ENCODE measurements at places on chromosomes 5 and 9. TPM values are rescaled to one million over a fixed set of nuclear protein-coding genes. Genes with fewer than 3 reads are reported as not detected.

GRCh38 chr9:137973829-137974416 lies 96.3 kb downstream of the CACNA1B start:
- DNase-seq, result no peak

- DNase-seq, result no peak
Observed at GRCh38 chr9:112858625-112859147, 32.0 kb downstream of the SLC46A2 start.

- no peak for DNase-seq
Observed at GRCh38 chr5:113338628-113339027, 96.2 kb downstream of the TSSK1B start.

CCDC180 gene
- total RNA-seq, result 14.5 TPM

GRCh38 chr9:131312822-131313770 lies 23.6 kb downstream of the PLPP7 start:
- no peak for DNase-seq

DNA sequence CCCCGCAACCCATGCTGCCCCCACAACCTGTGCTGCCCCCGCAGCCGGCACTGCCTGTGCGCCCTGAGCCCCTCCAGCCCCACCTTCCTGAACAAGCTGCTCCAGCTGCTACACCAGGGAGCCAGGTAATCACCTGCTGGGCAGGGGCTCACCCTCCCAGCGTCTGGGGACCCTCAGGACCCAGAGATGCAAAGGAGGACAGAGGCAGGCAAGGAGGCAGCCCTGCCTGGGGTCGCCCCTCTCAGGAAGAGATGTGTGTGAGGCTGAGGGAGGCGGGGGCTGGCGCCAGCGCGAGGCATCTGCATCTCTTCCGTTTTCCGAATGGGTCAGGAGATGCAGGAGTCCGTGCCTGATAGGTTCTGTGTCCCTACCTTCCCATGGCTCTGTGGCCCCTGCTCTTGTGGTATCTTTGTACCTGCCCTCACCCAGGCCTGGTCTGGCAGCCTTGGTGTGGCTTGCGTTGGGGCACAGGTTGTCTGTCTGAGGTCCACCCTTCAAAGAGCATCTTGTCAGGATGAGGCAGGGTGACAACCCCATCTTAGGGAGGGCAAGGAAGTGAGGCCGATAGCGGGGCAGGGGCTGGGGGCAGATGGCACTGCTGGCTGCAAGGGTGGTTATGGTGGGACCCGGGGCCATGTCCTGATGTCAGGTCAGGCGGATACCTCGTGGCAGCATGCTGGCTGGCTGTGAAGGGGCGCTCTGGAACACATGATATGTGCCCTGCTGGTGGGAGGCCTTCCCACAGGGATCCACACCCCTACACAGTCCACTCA lies 75.7 kb downstream of the WNK2 start:
- no peak for DNase-seq

STKLD1 gene
- 1.5 TPM for total RNA-seq

NUDT2 gene
- total RNA-seq, result 30.0 TPM

DNA sequence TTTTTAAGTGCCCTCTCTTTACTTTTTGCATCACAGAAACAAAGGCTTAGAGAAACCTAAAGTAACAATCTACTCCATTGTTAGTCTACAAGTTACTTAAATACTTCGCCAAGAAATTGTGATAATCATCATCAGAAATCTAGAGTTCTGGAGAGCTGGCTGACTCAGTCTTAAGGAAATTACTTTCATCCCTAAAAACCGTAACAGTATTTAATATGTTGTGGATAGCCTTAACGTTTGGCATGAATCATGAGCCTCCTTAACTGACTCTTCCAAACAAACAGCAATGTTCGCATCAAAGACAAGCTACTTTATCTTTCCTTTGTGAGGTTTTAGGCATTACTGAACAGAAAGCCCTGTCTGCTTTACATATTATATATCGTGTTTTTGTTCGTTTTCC lies 128.7 kb downstream of the NIPBL start:
- no peak for DNase-seq

DNA sequence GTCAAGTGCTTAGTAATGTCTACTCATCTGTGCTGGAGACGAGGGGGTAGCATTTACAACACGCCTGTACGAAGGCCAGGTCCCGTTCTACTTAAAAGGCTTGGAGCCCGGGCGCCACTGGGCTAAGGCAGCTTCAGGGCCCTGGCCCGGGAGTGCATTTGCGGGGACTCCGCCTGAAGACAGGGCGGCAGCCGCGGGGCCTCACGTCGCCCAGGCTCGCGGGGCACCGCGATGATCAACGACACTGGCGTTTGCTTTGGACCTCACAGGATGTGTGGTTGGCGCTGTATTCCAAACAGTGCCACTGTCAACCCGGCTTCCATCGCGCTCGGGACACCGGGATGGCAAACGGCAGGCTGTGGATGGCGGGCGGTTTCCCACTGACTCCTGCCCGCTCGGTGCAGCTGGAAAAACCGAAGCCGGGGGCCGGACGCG lies 1.1 kb upstream of the TENT4A start:
- peak; percentile 39 for DNase-seq

SEMA5A gene
- 0.98 TPM for total RNA-seq

DNA sequence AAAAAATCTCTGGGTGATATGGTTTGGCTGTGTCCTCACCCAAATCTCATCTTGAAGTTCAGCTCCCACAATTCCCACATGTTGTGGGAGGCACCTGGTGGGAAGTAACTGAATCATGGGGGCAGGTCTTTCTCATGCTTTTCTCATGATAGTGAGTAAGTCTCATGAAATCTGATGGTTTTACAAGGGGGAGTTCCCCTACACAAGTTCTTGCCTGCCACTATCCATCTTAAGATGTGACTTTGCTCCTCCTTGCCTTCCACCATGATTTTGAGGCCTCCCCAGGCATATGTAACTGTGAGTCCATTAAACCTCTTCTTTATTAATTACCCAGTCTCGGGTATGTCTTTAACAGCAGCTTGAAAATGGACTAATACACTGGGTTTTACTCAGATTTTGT lies 513.9 kb downstream of the TLE4 start:
- no peak for DNase-seq

- DNase-seq, result no peak
Observed at GRCh38 chr9:131714161-131714646, 25.7 kb downstream of the RAPGEF1 start.

GRCh38 chr5:9192266-9192665 lies 353.6 kb downstream of the SEMA5A start:
- no peak for DNase-seq

DNA sequence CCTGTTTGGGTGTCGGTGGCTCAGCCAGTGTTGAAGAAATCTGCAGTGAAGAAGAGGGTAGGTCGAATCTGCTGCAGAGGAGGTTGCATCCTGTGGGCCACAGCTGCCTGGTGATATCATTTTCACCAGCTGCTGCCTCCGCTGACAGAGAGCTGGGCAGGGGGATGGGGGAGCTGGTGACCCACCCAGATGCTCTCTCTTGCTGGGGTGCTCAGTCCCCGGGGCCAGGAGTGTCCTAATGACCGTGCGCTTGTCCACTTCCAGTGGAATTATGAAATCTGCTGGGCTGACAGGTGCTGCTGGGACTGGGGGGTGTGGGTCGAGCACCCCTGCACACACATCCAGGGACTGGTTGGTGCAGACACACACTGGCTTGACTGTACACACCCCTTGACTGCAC lies 83.2 kb upstream of the IRX4 start:
- no peak for DNase-seq

DNA sequence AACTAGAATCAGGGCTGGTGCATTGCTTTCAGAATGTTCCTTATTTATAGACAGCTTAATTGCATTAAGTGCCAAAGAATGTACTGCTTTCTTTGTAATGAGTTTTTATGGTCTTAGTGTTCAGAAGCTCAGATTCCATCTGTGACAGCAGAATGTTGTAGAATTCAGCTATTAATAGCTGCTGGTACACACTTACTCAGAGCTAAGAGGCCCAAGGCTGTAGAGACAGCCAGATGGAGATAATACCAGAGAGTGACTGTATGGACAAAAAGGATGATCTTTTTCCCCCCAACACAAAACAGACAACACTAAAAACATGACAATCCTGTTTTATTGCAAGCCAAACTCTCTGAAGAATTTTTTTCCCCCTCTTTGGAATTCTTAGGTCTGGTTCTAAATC lies 50.2 kb downstream of the PPP2R2B start:
- no peak for DNase-seq

GRCh38 chr9:82331079-82331478 lies 342.5 kb downstream of the SPATA31D1 start:
- DNase-seq, result no peak

DNA sequence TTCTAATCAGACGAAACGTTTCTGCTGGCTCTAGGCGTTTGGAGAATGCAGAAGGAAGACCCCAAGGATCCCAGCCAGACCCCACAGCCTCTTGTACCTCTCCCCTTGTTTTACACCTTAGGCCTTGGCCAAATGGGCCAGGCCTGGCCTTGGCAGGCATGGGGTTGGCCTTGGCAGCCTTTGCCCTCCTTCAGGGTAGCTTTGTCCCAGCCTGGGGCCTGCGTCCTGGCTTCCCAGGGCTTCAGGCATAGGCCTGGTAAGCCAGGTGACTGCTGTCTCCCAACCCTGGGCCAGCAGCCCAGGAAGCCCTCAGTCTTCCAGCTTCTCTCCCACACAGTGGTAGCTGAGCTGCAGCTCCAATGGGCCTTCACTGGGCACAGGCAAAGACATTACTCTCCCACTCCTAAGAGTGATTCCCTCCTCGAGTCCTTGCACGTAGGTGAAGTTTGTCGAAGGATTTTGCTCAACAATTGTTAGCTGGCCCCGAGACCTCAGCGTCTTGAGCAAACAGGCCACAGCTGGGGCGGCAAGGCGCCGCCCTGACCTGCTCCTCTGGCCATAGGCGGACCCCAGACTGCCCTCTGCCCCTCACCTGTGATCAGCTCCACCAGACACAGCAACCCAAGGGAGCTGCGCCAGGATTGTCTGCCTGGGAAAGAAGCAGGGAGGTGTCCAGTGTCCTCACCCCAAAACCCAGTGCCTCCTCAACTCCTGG lies 1.1 kb upstream of the PITX1 start:
- no peak for DNase-seq

DNA sequence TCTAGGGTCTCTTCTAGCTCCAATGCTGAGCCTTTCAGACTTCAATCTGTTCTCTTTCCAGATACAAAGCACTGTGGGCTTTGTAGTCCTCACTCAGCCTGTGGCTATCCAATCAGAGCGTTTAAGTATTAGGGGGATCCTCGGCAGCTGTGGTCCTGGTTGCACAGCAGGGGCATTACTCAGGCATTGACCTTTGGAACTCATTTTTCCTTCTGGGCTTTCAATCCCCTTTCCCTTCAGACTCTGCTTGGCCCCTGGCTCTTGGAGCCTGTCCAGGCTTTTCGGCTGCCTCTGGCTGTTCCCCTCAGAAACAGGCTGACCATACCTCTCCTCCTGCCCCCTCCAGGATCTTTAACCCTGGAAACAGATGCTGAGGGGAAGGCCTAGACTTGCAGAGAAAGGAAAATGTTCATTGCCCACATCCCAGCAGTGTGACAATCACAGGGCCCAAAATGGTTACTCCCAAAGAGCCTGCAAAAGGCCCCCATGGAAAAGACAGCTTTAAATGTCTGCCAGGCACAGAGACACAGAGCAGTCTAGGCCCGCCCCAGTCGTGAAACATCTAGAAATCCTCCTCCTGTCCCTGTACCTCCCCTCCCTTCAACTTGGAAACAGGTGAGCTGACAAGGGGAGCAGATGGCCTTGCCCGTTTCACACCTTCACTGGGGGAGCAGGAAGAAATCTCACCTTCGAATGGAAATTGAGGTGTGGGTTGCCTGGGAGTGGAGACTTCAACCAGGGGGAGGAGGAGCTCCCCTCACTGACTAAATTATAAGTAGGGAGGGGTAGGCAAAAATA lies 13.7 kb downstream of the C1QTNF2 start:
- no peak for DNase-seq

- DNase-seq, result no peak
Observed at GRCh38 chr9:124251204-124251603, 6.5 kb upstream of the NEK6 start.

SLC4A9 gene
- 0.96 TPM for total RNA-seq

ZNF658 gene
- 6.6 TPM for total RNA-seq

DNA sequence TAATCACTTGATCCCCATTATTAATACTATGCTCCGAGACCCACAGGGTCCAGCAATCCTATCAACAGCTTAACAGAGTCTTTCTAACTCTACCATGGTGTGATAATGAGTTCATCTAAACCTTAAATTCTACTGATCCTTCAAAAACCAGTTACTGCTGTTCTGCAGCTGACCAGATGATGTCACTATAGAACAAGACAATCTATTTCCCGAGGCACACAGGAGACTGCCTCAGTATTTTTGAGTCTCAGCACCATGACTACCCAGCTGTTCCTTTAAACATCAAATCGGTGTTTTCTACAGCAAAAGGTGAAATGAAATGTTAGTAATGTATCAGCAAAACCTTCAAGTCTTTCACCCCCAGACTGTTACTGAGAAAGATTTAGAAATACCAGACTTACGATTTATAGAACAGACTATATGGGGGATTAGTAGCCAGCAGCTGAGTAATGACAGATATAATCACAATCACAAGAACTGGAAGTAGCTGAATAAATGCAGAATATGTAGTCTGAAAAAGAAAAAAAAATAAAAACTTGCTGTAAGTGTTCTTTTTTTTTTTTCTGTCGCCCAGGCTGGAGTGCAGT lies 16.9 kb downstream of the DNAJC18 start:
- DNase-seq, result peak; percentile 72

TTC23L gene
- total RNA-seq, result not detected

ZNF366 gene
- total RNA-seq, result not detected

- no peak for DNase-seq
Observed at GRCh38 chr9:136055715-136056545, 39.2 kb downstream of the NACC2 start.

GRCh38 chr9:9395539-9395938 lies 1217.3 kb downstream of the PTPRD start:
- DNase-seq, result no peak

DNA sequence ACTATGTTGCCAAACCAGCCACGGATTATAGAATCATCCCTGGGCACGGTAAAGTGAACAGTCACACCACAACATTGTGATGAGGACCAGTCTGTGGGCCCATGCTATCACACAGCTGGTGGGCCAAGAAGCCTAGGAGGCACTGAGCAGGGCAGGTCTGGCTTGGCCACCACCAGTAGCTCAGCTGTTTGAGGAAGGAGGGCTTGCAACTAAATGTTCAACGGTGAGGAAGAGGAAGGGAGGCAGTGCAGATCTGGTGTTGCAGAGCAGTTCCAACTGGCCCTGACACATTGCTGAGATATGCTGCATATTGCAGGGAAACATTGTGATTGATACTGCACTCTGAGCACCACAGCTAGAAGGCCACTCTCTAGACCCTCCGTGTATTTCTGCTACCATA lies 77.9 kb upstream of the ATG10 start:
- DNase-seq, result no peak

C9orf50 gene
- total RNA-seq, result not detected

DNA sequence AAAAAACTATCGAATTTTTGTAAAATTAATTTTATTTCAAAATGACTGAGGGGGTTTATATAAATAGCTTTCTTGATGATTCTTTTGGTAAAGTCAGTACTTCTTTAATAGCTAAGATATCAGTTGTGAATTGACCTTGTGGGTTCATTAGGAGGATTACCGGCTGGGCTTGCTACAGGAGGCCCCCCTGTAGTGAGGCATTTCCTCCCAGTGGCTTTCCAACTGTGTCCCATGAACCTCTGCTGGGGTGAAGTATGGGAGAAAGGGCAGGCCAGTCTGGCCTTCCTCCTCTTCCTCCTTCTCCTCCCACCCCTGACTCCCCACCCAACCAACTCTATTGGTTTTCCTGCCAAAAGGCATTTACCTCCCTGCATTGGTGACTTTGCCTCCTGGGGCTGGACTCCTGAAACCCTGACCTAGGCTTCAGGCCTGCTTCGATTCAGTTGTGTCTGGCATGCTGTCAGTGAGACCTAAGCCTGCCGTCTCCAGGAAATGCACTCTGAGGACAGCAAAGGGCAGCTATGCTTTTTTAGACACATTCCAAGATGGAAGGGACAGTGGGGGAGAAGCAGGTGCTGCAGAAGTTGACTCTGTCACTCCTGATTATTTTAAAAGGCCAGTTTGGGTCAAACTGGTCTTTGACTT lies 144.8 kb downstream of the HSPA4 start:
- DNase-seq, result no peak

Measured in naive thymus-derived CD4-positive, alpha-beta T cell (primary cell).